ENCODE measurements at places on chromosomes 11 and 22. TPM values are rescaled to one million over a fixed set of nuclear protein-coding genes. Genes with fewer than 3 reads are reported as not detected.

MRPL23 gene
- total RNA-seq = 92.1 TPM

RRP8 gene
- total RNA-seq = 18.5 TPM

C11orf86 gene
- not detected for total RNA-seq

TENM4 gene
- 17.9 TPM for total RNA-seq

IL10RA gene
- 7.6 TPM for total RNA-seq

CTSC gene
- total RNA-seq = 65.3 TPM

AIFM3 gene
- 2.9 TPM for total RNA-seq

NXPE4 gene
- not detected for total RNA-seq

SC5D gene
- 41.3 TPM for total RNA-seq

GRAP2 gene
- total RNA-seq = 6.1 TPM

APOBEC3H gene
- total RNA-seq = 5.2 TPM

ASPHD2 gene
- total RNA-seq = 5.0 TPM

RASL10A gene
- total RNA-seq = 7.1 TPM

MSANTD2 gene
- 19.1 TPM for total RNA-seq

DGCR2 gene
- total RNA-seq = 106 TPM

KDM2A gene
- total RNA-seq = 169 TPM

OR5A1 gene
- 0.24 TPM for total RNA-seq

DDX25 gene
- 53.8 TPM for total RNA-seq

VSTM5 gene
- total RNA-seq = 0.31 TPM

UFD1 gene
- 46.1 TPM for total RNA-seq

ZNF280B gene
- 51.2 TPM for total RNA-seq

F2 gene
- total RNA-seq = 3.6 TPM

PRPF19 gene
- total RNA-seq = 109 TPM
